Astrocyte of the cerebellum (primary cell): ENCODE measurements at places on chromosomes 5 and 9.
A peak's percentile ranks its signal among the peaks of the same experiment; 100 is the strongest.

GRCh38 chr5:132612846-132613245, 45.1 kb upstream of the IL13 start:
- DNase-seq: no peak

DNA sequence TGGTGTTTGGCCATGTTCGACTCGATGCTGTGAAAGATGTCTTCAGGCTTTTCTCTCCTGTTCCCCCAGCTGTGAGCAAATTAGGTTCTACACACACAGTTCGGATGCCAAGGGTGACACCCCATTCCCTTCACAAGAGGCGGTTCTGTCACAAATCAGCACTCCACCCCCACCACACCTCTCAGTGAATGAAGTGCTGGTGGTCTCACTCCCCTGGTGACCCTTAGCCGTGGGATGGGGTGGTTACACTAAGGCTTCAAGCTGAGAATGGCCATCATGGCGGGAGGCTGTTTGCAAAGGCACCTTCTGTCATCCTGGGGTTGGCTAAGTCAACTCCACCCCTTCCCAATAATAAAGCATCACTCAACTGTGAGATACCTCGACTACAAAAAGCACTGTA, 26.4 kb downstream of the AMBP start:
- DNase-seq: no peak

- peak; percentile 75 for DNase-seq
Observed at GRCh38 chr5:77957-78804, 13.8 kb upstream of the PLEKHG4B start.

- no peak for DNase-seq
Observed at GRCh38 chr9:115249488-115249887, 131.5 kb upstream of the TNC start.

DNA sequence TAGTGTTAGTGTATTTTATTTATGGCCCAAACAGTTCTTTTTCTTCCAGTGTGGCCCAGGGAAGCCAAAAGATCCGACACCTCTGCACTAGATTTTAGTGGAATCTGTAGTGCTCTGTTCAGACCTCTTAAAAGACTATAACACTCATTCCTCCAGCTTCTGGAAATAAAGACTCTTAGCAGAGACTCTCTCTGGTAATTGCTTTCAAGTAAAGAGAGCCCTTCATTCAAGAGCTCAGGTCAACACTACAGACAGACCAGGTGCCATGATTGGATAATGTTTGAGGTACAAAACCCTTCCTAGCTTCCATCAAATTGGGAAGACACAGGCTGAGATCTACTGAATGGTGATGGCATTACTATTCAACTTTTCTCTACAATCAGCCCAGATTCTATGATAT, 255.8 kb downstream of the PRDM9 start:
- no peak for DNase-seq

DNA sequence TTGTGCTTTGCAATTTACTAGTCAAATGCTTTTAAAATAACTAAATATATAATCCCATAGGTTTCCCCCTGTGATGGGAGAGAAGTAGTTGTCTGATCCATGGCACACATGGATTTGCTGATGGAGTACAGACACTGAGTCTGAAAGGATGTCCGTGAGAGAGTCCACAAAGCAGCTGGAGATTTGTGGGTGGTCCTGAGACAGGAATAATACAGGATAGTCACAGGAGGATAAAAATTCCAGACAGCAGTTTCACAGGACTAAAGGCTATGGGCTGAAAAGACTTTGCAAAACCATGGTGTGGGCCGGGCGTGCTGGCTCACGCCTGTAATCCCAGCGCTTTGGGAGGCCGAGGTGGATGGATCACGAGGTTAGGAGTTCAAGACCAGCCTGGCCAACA, 58.7 kb upstream of the ZFR start:
- DNase-seq: no peak

- no peak for DNase-seq
Observed at GRCh38 chr5:73433982-73434342, 14.6 kb downstream of the FOXD1 start.

DNA sequence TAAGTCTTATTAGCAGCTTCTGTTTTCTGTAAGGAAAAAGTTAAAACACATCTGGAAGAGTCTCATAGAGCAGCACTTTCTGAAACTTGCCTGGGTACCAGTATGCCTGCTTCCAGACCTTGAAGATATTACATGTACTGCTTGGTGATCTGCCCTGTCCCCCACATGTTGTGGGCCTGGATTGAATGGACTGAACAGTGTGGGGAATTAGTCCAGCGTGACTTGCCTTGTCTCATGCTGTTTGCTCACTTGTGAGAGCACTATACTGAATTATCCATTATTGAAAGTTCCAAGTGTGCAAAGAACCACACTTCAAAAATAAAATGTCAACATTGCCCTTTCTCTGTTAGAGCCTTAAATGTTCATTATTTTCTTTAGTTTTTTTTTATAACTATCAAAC, 8.9 kb downstream of the CTNNA1 start:
- DNase-seq: no peak

- no peak for DNase-seq
Observed at GRCh38 chr5:1946122-1946677, 63.5 kb upstream of the IRX4 start.

- no peak for DNase-seq
Observed at GRCh38 chr9:120920806-120921178, 5.8 kb downstream of the TRAF1 start.

DNA sequence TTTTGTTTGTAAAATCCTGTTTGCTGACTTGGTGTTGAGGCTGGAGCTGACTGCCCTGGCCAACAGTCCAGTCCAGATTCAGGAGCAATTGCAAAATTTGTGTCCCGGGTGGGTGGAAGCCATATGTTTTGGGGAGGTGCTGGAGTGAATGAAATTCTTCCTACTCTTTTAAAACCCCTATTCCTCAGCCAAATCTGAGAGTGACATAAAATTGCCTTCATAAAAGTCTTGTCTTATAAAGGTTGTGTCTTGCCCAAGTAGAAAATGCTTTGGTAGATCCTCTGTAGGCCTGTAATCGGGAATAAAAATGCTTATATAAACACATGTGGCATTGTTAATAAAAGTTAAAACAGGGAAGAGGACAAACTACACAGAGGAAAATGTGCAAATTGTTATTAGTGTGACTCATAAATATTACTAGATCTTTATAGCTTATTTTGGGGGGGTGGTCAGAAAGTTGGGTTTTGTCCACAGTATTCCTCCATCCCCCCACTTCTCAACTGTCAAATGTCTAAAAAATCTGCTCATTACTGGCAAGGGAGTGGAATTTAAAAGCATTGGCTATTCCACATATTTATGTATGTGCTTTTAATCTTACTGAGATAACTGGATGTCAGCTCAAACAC, 45.6 kb downstream of the NNT start:
- DNase-seq: no peak

- no peak for DNase-seq
Observed at GRCh38 chr9:121781701-121782464, 130.4 kb downstream of the DAB2IP start.
